Epithelial cell of proximal tubule (primary cell): ENCODE measurements at places on chromosomes 11 and 22. TPM values are rescaled to one million over a fixed set of nuclear protein-coding genes. Genes with fewer than 3 reads are reported as not detected.

DNA sequence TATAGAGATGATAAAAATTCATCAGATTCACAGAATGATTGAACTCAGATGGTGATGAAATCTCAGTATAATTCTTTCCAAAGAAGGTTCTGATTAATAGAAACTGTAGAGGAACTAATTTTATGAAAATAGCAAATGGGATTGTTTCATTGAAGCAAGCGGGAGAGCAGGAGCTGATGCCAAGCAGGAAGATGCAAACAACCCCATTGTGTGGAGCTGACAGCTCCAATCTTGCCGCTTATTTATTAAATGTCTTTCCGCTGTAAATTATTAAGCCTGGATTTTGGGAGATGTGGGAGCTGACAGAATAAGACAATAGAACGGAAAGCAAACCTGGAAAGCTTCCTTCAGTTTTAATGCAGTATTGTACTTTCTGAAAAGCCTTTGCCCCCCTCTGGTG lies 6.0 kb upstream of the TMEM218 start:
- DNase-seq: no peak

Gene CALCA
- total RNA-seq: 0.29 TPM in 1 of 2 replicates, not detected in the other

- no peak for DNase-seq
These were observed 15.4 kb upstream of the XBP1 start for GRCh38 chr22:28815729-28816128.

Gene TBX1
- total RNA-seq: not detected in 2 replicates

DNA sequence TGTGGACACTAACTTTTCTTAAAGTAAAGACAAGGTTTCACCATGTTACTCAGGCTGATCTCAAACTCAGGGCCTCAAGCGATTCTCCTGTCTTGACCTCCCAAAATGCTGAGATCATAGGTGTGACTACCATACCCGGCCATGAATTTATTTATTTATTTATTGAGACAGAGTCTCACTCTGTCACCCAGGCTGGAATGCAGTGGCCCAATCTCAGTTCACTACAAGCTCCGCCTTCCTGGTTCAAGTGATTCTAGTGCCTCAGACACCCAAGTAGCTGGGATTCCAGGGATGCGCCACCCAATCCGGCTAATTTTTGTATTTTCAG lies 29.7 kb upstream of the PCF11 start:
- DNase-seq: no peak

GRCh38 chr11:68231621-68232020 lies 18.5 kb upstream of the KMT5B start:
- DNase-seq: no peak

DNA sequence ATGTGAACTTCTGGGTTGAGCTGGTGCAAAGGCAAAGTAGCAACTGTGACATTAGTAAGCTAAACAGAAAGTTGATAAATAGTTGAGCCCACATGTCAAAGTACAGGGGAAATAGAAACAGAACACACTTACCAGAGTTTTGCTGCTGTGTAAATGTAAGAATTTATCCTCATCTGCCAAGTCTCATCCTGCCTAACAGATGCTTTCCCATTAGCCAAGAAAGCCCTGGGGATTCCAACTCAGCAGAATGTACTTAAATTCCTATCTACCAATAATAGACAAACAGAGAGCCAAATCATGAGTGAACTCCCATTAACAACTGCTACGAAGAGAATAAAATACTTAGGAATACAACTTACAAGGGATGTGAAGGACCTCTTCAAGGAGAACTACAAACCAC lies 7.3 kb upstream of the OR51A2 start:
- no peak for DNase-seq

GRCh38 chr11:3342709-3343108 lies 36.2 kb downstream of the ZNF195 start:
- no peak for DNase-seq

Gene RNF215
- 19.2 and 28.0 TPM in 2 replicates for total RNA-seq

Gene TUBA8
- 0.22 TPM in 1 of 2 replicates, not detected in the other for total RNA-seq

DNA sequence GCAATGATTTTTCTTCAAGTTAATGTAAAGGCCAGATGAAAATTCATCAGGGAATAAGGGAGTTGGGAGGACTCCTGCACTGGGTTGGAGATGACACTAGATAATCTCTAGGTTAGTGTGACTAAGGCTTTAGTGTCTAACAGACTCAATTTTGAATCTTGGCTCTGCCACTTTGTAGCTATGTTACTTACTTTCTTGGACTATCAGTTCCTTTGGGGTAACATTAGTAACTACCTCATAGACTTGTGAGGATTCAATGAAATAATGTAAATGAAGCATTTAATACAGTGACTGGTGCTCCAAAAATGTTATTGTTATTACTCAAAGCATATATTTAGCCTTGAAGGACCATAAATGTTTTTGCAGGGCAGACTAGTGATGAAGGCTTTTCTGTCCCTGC lies 9.6 kb upstream of the CCDC89 start:
- no peak for DNase-seq

- no peak for DNase-seq
These were observed 1106.8 kb upstream of the RAG2 start for GRCh38 chr11:37704791-37705190.

Gene DCHS1
- 1.2 and 1.8 TPM in 2 replicates for total RNA-seq

DNA sequence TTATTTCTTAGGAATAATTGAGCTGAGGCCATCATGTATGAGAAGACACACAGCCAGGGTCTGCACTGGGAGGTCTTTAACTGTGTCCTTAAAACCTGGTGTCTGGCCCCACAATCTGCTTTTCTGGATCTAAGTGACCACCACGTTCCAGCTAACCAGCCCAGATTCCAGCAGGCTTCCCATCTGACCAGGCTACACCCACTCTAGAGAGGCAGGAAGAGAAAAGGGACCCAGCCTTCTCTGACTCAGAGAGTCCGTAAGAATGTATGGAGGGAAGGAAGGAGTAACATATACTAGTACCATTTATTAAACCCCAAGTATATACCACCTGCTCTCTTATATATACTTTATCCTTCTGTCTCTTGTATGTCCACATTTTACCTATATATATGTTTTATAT lies 80.1 kb downstream of the LDLRAD3 start:
- no peak for DNase-seq

Gene GRM5
- total RNA-seq: 0.12 and 0.14 TPM in 2 replicates

DNA sequence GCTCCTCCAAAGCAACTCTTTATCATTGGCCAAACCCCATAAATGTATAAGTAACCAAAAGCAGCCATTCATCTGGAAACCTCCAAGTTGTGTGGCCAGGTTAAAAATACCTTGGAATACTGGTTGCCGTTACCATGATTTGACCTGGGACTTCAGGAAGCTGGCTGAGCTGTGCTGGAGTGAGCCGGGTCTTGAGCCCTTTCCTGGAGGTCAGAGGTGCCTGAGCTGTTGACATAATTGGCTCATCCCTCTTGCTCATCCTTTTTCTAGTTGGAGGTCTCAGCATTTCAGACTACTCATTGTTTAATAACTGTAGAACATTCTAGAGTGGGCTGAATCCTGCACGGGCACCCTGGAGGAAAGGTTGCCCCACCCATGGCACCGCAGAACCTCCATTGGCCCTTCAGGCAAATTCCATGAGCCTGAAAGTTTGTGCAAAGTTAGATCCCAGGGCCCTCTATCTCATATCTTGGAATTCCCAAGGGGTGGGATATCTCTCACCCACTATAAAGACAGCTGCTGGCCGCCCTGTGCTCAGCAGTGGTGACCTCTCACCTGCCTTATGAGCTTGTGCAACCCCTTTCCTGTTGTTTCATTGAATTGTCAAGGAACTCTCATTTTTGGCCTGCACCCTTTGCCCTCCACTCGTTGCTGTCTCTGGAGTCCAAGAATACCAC lies 77.0 kb downstream of the C22orf31 start:
- no peak for DNase-seq

Gene OR2AG2
- 0.14 TPM in 1 of 2 replicates, not detected in the other for total RNA-seq

Gene PITPNM1
- 58.9 and 74.1 TPM in 2 replicates for total RNA-seq

GRCh38 chr22:36764060-36764459 lies 11.9 kb downstream of the IFT27 start:
- DNase-seq: no peak

Gene ARFGAP3
- total RNA-seq: 50.1 and 62.2 TPM in 2 replicates

DNA sequence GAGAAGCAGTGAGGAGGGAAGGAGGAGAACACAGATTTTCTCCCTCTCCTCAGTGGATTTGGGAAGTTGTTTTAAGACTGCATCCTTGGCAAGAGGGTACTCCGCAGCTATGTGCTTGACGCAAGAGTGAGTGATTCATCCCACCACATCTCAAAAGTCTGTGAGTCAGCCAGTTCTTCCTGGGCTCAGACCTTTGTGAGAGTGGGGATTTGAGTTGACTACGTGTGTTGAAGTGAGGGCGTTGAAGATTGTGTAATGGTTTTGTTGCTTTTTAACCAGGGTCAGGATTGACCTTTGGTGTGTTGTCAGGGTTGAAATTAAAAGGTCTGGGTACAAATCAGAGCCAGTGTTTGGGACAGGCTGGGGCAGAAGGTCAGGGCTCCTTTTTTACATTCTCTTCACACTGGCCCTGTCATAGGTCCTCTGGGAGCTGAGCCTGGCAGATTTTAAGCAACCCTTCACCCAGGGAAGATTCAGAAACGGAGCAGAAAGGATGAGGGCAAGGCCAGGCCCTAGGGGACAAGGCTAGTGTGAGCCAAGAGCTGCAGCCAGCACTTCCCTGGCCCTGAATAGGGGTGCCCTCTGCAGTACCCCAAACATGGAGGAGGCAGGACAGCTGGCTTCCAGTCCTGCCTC lies 4.2 kb upstream of the C11orf86 start:
- peak; percentile 99 for DNase-seq

- DNase-seq: no peak
These were observed 23.7 kb upstream of the FXYD6 start for GRCh38 chr11:117900121-117900648.

Gene DTX4
- total RNA-seq: 2.7 and 3.0 TPM in 2 replicates

Gene CARD10
- 60.0 and 63.8 TPM in 2 replicates for total RNA-seq

GRCh38 chr11:2820976-2821375 lies 64.6 kb downstream of the CDKN1C start:
- no peak for DNase-seq

GRCh38 chr11:5691964-5692361 lies 2.4 kb downstream of the TRIM22 start:
- no peak for DNase-seq

Gene RBMXL2
- total RNA-seq: 0.14 TPM in 1 of 2 replicates, not detected in the other

Gene TRIM6
- total RNA-seq: 1.4 and 6.3 TPM in 2 replicates

DNA sequence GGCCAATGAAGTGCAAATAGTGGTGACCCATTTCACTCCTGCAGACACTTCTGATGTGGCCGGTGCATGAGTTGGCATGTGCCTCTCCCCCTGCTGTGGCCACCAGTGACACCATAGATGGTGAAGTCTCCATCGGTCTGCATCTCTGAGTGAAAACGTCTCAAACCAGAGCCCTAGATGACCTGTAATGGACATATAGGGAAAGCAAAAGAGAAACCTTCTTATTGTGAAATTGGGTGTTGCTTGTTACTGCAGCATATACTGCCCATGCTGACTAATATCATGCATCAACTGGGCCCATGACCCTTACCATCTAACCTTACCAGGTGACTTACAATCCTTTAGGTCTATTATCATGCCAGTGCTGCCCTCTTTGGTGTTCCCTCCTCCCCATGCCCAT lies 11.7 kb upstream of the VPS37C start:
- no peak for DNase-seq

Gene C11orf91
- total RNA-seq: not detected in 2 replicates

DNA sequence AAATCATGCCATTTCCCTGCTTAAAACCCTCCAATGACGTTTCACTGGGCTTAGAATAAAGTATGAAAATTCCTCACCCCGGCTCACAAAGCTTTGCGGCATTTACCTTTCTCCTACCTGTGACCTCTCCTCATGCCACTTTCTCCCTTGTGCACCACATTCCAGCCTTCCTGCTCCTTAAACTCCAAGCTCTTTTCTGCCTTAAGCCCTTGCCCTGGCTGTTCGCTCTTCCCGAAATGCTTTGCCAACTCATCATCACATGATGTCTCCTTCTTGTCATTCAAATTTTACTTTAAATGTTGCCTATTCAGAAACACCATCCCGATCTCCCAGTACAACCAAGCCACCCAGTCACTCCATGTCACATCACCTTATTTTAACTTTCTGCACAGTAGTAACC lies 2.0 kb downstream of the PLEKHA7 start:
- DNase-seq: no peak

GRCh38 chr11:106969644-106970355 lies 48.5 kb downstream of the GUCY1A2 start:
- no peak for DNase-seq

DNA sequence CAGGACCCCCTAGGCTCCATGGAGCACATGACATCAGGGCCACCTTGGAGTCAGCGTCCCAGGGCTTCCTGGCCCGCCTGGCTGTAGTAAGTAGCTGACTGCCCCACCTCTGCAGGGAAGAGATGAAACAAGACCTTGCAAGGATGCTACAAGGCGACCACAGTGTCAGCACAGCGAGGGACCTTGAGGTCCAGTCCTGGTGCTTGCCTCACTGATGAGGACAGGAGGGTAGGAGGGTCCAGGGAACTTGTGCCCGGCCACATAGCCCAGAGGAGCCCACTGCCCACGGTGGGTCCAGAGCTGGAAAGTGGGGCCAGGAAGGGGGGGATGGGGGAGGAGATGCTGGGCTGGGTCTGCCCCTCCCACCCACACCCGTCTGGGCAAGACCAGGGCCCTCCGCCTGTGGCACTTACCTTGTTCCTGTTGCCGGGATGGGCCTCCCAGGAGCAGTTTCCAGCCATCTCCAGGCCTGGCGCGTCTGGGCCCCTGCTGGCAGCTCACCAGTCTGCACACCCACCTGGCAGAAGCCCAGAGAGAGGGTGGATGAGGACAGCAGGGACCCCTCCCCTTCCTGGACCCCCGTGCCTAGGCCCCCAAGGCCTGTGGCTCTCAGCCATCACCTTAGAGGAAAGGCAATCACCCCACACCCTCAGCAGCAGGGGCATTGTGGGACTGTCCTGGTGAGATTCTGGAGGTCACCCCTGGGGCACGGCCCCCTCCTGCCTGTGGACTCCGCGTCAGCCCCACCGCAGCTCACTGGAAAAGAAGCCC lies 3.4 kb downstream of the MRGPRF start:
- DNase-seq: no peak

Gene MFRP
- not detected in 2 replicates for total RNA-seq

DNA sequence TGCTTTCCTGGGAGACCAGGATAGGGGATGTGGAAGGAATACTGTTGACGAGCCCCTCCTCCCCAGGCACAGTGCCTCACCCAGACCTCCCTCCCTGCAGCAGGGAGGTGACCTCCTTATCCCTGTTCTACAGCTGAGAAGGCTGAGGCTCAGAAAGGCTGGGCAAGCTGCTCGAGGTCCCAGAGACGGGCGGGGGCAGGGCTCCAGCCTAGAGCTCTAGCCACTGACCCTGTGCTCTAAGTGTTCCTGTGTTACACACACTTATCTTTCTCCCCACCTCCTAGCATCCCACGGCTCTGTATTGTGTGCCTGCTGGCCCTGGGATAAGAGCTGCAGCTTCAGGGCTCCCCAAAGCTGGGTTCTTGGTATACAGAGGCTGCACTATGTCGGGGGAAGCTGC lies 7.9 kb downstream of the CCDC134 start:
- DNase-seq: no peak

DNA sequence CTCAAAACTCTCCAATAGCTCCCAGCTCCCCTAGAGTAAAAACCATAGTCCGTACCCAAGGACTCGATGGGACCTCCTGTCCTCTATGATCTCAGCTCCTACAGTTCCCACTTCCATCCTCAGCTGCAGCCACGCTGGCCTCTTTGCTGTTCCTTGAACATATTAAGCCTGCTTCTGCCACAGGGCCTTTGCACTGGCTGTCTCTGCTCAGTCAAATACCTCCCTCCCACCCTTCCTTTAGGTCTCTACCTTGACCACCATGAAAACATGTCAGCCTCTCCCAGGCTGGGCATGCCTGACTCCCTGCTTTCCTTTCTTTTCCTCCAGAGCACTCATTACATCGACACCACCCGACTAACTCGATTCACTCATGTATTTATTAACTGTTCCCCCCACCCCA lies 24.5 kb downstream of the TMEM184B start:
- DNase-seq: no peak
